ENCODE measurements at places on chromosomes 12 and 14.

DNA sequence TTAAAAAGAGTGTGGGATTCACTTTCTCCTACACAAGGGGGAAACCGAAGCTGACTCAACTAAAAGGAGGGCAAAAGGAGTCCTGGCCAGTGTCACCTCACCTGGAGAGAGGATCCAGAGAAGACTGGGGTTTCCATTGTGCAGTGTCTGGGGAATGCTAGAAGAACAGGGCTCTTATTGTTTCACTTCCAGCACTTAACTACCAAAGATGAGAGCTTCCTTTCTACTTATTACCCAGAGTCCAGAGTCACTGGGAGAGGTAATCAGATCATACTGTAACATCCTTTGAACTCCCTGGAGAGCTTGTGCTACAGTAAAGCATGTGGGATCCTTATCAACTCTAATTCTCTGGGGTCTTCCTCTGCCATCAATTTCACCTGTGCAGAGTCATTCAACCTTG, 148.4 kb upstream of the BCL2L14 start:
- no peak for DNase-seq

DNA sequence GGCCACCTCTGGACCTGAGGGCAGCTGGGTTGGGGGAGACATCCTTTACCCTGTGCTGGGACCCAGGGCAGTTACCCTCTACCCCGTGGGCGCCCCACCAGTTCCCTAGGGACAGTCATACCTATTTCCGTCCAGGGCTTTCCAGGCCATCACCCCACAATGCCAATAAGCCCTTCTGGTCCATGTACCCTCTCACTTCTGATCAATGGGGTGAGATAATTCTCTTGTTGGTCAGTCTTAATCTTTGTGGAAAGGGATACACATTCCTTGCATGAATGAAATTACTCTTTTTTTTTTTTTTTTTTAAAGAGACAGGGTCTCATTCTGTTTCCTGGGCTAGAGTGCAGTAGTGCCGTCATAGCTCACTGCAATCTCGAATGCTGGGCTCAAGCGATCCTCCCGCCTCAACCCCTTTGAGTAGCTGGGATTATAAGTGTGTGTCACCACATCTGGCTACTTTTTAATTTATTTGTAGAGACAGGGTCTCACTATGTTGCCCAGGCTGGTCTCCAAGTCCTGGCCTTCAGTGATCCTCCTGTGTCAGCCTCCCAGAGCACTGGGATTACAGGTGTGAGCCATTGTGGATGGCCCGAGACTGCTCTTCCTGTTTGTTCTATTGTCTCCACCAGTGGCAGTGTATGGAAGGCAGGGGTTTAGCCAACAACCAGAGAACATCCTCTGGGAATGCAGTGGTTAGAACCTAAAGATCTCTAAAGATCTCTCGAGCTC, 46.3 kb upstream of the STON2 start:
- DNase-seq: no peak

GRCh38 chr12:26473291-26473690, 277.9 kb downstream of the SSPN start:
- no peak for DNase-seq

GRCh38 chr12:26740991-26741390, 92.0 kb downstream of the ITPR2 start:
- no peak for DNase-seq

DNA sequence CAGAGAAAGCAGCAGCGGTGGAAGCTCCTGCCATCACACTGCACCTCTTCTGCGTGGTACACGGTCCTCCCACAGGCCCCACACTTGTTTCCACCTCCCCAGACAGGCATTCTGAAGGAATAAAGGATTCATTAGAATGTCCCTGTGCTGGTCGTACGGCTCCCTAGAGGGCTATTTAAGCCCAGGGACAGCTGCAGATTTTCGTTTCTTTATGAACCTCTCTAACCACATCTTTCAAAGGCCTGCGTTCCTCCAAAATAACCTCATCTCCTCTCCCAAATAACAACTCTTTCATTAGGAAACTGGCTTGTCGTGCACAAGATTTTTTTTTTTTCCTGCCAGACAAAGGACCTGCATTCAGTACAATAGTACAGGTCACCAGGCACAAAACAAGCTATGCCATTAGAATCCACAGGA, 12.7 kb downstream of the CSRP2 start:
- DNase-seq: no peak

GRCh38 chr14:100155756-100156616, 3.5 kb downstream of the DEGS2 start:
- no peak for DNase-seq

DNA sequence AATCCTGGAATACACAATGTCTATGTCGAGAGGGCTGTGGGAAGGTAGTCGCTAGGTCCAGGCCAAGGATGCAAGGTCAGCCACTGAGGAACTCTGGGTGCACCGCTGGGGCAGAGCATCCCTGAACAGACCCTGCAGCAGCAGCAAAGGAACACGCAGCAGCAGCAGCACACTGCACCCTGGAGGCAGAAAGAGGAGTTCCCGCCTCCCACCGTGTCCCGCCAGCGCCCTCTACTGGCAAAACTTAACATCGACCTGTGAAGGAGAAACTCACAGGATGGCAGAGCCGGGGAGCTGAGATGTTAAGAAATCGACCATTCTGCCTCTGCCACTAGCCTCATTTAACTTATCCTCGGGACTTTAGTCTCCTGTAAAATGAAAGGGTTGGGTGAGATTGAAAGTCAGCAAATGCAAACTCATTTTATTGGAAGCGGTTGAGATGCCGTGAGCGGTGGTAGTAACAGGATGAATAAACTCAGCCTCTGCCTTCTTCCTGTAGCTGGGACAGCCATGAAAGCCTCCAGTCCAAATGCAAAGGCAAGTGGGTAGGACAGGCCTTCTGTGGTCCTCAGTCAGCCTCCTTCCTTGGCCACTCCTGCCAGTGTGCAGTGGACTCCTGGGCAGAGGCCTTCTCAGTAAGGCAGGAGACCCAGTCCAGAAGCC, 45.6 kb downstream of the STAB2 start:
- peak; percentile 49 for DNase-seq

GRCh38 chr12:44155358-44155757, 319.5 kb downstream of the TMEM117 start:
- DNase-seq: no peak

DNA sequence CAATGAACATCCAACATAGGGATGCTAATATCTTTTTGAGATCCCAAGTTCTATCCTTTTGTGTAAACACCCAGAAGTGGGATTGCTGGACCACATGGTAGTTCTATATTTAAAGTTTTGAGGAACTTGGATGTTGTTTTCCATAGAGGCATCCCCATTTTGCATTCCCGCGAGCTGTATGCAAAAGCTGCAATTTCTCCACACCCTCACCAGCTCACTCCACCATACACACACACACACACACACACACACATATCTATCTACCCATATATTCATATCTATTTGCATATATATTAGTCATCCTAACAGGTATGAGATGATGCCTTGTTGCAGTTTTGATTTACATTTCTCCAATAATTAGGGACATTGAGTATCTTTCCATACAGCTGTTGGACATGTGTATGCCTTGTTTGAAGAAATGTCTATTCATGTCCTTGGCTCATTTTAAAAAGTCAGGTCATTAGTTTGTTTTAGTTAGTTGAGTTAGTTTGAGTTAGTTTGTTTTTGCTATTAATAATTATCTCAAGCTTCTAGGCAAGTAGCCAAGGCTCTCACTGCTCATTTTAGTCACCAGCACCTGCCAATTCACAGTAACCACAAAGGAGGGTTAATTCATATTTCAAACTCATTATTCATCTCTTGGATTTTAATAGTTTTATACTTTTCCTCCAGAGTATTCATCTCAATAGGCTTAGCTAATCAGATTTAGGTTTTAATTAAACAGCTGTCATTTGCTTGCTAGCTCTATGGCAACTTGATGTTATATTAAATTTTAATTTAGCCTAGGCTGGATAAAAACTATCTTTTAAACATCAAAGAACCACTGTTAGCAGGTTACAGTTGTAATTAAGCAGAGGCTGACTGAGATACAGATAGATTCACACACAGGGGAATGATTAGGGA, 1435.9 kb upstream of the TMEM132C start:
- no peak for DNase-seq

DNA sequence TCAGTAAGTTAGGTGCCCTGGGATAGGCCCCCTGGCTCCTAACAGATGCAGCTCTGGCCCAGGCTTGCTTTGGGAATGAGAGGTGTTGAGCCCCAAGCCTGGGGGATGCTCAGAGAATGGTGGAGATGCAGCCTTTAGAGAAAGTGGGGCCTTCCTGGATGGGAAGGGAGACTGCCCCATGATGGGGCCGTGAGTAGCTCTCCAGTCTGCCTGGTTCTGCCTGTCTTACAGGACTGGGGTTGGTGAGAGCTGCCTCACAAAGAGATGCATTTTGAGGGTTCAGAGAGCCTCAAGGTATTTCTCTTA, 523 bp upstream of the VRTN start:
- no peak for DNase-seq

DNA sequence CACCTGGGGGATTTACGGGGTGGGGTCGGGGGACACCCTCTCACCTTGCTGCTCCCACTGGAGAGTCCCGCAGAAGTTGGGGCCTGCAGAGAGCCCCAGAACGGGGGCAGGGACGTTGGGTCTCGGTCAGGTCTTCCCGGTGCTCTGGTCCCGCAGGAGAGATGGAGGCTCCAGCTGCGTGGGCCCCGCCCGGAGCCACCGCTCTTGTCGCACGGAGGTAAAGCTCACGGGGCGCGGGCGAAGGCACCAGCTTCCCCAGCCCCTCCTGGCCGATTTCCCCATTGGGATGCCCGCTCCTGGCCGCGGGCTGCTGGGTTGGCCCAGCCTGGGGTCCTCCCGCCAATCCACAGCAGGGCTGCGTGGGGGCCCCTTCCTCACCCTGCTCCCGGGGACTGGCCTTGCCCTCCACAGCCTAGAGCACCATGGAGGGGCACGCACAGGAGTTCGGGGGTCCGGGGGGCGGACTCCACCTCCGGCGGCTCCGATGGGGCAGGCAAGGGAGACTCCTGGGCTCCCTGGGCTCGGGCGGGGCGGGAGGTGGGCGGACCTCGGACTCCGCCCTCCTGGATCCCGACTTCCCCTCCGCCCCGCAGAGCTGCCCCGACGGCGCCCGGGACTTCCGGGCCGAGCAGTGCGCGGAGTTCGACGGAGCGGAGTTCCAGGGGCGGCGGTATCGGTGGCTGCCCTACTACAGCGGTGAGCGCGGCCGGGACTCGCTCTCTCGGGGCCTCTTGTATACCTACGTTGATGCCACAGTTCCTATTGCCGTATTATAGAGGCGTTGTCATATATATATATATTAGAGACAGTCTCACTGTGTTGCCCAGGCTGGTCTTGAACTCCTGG, 8.4 kb downstream of the PAPLN start:
- DNase-seq: peak; percentile 67

DNA sequence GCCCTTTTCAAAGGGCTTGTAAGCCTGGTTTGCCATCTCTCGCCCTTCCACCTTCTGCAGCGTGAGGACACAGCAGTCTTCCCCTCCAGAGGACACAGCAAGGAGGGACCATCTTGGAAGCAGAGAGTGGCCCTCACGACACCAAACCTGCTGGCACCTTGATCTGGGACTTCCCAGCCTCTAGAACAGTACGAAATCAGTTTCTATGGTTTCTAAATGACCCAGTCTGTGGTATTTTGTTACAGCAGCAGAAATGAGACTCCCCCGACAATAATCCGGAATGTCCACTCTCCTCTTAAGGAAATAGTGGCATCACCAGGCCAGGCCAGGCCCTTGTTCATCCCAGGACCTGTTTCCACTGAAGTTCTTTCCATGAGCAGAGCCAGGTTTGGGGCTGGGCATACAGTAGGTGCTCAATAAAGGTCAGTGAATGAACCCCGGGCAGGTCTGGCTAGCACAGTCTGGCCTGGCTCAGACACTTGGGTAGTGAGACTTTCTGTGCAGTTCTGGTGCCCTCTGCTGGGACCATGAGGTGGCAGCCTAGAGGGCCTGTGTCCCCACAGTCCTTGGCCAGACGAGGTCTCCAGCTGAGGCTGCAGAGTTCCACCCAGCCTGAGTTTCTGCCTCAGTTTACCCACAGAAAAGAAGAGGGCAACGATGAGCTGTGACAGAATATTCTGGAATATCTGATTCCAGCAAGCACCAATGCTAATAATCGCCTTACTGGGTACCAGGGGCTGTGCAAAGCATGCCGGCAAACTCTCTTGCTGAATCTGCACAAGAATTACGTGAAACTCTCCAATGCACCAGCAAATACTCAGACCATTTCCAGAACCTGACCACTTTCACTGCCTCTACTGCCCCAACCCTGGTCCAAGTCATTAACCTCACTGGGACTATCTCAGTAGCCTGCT, 14.0 kb downstream of the ABCB9 start:
- DNase-seq: peak; percentile 69

GRCh38 chr14:73771848-73772638, 57.9 kb upstream of the PNMA1 start:
- peak; percentile 85 for DNase-seq

DNA sequence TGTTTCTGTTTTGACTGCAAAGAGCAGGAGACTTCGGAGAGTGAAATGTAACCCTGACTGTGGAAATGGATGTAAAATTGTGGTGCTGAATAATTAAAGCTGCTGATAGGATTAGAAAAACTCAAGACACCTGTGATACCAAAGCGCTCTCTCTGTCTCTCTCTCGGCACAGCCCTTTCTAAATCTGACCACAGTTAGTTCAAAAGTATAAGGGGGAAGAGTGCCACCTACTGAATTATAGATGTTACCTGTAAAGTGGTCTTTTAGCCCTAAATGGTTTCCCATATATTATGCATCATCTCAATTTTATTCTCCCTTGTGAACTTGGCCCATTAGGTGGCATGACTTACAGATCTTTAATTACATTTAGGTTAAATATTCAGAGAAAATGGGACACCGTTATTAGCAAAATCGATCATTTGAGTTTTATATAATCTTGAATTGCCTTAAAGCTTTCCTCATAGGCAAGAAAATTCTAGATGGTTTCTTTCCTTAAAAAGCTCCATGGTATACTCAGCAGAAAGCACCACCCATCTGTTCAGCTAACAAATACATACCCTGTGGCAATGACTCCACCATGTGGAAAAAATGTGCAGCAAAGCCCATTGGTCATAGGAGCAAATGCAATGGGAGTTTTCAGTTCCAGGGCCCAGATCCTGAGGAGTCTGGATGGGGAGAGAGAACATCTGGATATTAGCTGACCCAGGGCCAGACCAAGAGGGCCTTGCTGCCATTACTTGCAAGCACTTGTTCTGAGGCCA, 18.1 kb downstream of the RFC5 start:
- DNase-seq: no peak

- DNase-seq: no peak
Observed at GRCh38 chr12:44477331-44477980, 398.7 kb downstream of the NELL2 start.

DNA sequence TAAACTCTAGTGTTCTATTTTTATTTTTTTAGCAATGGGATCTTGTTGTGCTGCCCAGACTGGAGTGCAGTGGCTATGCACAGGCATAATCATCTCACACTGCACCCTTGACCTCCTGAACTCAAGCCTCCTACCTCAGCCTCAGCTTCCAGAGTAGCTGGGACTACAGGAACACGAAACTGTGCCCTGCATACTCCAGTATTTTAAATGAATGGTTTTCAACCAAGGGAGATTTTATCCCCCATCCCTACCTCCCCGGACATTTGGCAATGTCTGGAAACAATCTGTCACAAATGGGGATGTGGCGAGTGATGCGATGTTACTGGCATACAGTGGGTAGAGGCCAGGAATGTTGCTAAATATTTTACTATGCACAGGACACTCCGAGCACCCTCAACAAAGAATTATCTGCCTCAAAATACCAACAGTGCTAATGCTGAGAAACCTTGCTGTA, 2.1 kb downstream of the CBX5 start:
- no peak for DNase-seq

All from activated naive CD8-positive, alpha-beta T cell treated with anti-CD3 and anti-CD28 coated beads for 36 hours (primary cell).